Brain (organoid and tissue), 16 donors: ENCODE measurements at places on chromosomes 1 and 21. TPM values are rescaled to one million over a fixed set of nuclear protein-coding genes. Genes with fewer than 3 reads are reported as not detected.

DNA sequence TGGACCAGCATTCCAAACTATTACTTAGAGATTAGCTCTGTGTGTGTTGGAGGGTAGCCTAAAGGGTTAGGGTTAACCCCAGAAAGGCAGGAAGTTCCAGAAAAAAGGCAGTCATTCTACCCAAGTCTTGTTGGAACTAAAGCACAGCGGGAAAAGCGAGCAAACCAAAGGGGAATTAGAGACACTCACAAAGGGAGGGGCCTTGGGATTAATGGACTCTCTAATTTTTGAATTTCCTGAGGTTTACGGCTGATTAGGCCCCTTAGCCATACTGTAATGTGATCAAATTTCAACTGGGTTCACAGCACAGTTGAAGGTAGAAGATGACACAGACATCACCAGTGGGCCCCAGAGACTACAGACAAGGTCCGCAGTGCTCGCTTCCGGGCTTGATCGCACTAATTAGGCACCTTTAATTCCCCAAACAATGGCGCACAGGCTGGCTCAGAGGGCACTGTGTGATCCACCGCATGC lies 28.3 kb downstream of the CAPZB start:
- no peak for DNase-seq

Gene ASAP3
- polyA plus RNA-seq: 7.9 TPM

DNA sequence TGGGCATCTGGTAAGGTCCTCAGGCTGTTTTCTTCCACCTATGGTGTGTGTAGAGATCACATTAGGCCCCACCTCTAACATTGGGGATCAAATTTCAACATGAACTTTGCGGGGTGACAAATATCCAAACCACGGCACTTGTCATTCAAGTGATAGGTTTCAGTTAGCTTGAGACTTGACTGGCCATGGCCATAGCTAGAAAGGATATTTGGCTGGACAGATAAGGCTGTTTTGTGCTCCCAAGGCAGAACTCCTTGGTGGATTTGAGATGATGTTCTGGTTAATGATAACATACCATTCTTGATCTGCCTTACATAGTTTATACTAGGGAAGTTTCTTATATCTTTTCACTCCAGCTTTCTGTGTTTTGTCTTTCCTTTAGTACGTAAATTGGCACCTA lies 48.5 kb downstream of the CELF3 start:
- no peak for DNase-seq

- DNase-seq: no peak
Observed at GRCh38 chr1:66397192-66397591, 136.8 kb upstream of the SGIP1 start.

DNA sequence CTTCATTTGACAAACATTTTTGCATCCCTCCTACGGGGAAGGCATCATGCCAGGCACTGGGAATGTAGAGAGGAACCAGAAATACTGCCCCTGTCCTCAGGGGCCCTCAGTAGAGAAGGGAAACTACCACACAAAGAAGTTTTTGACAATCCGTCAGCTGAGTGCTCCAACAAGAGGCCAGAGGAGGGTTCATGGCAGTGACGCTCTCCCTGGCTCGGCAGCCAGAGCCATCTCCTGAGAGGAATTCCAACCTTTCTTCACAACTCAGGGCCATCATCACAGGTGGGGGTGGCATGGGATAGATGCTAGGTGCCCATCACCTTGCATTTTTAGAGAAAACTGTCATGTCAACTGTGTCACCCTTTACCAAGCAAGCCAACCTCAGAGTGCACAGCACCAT lies 154.1 kb downstream of the HIVEP3 start:
- DNase-seq: no peak

DNA sequence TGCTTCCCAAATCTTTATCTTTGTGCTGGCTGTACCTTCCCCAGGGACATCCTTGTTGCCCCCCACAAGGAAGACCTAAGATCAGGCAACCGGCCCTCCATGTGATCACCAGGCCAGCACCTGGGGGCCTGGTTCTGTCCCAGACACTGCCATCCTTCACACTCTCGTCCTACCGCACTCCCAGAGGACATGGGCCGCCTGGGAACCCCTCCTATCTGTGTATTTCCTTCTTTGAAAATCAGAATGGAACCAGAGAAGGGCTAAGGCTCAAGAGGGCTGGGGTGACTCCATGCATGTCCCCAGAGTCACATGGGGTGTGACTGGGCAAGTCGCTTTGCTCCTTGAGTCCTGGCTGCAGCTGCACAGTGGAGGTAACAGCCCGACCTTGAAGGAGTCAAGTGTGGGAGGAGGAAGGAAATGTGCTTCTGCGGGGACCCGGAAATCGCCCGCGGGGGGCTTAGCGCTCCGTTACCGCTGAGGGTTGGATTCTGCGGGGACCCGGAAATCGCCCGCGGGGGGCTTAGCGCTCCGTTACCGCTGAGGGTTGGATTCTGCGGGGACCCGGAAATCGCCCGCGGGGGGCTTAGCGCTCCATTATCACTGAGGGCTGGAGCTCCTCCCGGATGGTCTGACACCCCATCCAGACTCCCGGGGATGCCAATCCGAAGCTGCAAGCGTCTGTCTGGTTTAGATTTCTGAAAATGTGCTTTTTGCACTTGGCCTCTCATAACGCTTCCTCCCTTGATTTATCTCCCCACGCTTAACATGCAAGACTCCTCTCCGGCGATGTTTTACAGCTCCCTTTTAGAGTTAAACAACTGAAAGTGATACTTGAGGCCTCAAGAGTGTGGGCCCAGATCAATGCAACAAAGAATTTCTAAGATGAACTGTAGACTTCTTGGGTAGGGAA lies 278.9 kb downstream of the NPHP4 start:
- DNase-seq: no peak

Gene BCL2L15
- not detected for polyA plus RNA-seq

- no peak for DNase-seq
Observed at GRCh38 chr1:185480545-185480944, 163.5 kb upstream of the IVNS1ABP start.

DNA sequence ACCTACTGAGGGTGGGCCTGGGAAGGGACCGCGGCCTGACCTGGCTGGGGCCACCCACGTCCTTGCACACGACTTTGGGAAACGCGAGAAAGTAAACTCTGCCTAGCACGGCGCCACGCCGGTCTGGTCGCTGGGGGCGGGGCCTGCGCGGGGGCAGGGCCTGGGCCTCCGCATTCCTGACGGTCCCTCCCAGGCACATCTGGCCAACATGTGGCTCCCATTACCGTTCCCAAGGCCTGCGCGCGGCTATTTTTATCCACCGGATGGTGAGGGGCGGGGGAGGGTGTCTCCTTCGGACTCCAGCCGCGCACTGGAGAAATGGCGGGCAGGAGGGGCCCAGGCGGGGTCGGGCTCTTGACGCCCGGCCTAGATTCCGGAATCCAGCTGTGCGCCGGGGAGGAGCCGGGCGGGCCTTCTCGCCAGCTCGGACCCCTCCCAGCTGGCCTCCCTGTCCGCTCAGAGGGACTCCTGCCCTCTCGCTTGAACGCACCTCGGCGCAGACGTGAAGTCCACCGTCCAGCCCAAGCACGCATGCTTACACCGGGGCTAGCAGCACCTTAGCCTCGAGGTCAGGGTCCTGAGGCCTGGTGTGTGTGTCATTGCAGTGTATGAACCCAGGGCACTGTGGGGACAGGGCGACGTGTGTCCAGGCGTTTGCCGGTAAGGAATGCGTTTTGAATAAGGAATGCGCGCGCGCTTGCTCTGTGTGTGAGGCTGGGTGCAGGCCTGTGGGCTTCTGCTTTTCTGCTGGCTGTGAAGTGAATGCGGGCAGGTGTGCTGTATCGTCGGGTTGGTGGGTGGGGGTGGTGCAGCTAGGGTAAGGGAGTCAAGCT lies 2.1 kb downstream of the EVA1B start:
- peak; percentile 27 for DNase-seq

DNA sequence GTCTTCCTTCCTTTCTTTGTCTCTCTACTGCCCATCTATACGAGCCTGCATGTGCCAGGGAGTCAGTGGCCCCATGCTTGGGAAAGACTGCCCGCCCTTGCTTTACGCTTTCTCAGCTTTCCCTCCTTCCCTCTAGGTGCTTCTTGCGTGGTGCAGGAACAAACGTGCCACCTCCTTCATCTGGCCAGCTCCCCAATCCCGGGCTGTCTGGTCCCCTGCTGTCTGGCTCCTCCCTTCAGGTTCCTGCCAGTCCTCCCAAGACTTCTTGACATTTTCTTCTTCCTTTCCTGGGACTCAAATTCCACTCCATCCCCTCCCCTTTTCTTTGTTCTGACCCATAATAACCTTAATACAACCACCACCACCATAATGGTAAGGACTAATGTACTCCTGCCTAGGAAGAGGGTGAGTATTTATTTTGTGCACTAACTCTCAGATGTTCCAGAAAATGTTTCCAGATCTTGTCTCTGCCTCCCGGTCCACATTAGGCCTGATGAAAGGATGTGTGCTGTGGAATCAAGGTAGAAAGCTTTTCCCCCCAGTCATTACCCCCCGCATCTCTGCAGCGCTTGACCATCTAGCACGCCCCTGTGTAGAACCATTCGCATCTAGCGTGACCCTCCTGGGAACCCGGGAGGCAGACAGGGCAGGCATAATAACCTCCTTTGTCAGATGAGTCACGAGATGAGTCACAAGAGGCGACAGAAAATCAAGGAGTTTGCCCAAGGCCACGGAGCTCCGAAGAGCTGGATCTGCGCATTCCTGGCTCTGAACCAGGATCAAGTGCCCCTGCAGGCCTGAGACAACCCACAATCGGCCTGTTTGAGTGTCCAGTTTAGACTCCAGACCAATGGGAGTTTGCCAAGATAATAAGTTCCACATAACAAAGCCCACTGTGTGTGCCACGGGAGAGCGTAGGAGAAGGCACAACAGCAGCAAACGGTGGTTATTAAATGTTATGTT lies 60.1 kb upstream of the NEK2 start:
- no peak for DNase-seq

Gene LHX8
- not detected for polyA plus RNA-seq

DNA sequence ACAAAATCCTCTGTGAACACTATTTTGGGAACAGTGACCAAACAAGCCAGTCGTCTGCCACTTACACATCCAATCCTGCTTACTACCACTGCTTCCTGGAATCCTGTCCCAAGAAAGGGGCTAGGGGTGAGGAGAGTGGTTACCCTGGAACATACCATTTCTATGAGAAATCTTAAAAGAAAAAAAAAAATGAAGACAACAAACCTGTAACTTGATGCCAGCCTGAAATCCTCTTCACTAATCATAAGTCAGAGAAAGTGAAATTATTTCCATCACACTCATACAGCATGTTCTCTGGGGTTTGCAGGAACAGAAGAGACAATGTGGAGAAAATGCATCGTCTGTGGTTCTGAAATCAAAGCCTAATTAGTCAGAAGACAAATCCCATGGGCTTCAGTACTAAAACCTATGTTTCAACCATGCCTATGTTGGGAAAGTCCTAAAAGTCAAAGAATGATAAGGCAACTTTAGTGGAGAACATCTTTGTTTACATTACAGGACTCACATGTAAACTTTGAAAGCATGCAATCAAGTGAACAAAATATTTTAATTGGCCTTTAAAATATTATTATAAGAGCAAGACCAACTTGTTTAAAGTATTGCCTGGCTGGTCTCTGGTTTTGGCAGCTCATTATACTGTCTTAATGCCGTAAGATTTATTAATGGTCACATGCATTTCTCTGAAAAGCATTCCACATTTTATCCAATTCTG lies 220.7 kb downstream of the LTN1 start:
- DNase-seq: no peak

DNA sequence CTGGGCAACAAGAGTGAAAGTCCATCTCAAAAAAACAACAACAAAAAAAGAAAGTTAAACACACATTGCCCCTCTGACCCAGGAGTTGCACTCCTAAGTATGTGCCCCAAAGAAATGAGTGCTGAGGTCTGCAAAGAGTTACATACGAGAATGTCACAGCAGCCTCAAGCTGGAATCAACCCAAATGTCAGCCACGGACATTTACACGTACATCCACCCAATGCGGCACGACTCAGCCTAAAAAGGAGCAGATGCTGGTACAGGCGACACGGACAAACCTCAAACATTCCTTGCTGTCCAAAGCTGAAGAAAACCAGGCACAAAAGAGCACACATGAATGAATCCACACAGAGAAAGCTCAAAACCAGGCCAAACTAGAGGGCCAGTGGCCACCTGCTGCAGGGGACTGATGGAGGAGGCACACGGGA lies 46.8 kb upstream of the ECE1 start:
- DNase-seq: no peak

GRCh38 chr1:62621907-62622306 lies 24.6 kb downstream of the ANGPTL3 start:
- DNase-seq: no peak

Gene STRIP1
- polyA plus RNA-seq: 27.8 TPM

GRCh38 chr1:160978510-160978927 lies 23.9 kb upstream of the ITLN2 start:
- DNase-seq: no peak

Gene EPHX1
- polyA plus RNA-seq: 238 TPM

Gene HEYL
- polyA plus RNA-seq: 10.7 TPM

DNA sequence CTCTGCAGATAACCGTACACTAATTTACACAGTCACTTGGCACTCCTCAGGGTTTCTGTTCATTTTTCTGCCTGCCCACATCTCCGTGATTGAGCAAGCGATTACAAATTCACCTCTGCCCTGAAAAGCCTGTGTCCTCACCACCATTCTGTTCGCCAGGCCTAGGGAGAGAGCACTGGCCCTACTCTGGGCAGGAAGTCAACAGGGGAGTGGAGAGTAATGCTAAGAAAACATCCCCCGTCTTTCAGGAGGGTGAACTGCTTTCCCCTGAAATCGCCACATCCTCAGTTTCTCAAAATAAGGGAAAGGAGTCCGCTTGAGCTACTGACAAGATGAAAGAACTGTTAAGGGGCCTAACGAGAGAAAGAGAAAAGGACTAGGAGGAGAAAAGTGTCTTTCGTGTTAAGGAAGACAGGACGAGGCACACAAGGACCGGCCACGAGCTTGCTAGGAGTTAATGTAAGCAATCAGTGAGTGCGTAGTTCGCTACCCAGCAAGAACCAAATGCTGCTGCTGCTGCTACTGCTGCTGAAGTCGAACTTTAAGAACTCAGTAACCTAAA lies 632 bp downstream of the PEX19 start:
- no peak for DNase-seq

Gene C1orf210
- 1.7 TPM for polyA plus RNA-seq

Gene LY9
- polyA plus RNA-seq: 0.15 TPM

GRCh38 chr1:203706444-203706843 lies 58.5 kb upstream of the LAX1 start:
- DNase-seq: no peak

GRCh38 chr1:204151552-204152309 lies at the start of gene ETNK2:
Gene ETNK2 (minus strand): TSS chr1:204152044. CDS start chr1:204151852, 192 bp downstream.
- DNase-seq: peak; percentile 59

Gene FCRL5
- not detected for polyA plus RNA-seq

GRCh38 chr1:213231795-213232231 lies 180.8 kb downstream of the RPS6KC1 start:
- peak; percentile 85 for DNase-seq

DNA sequence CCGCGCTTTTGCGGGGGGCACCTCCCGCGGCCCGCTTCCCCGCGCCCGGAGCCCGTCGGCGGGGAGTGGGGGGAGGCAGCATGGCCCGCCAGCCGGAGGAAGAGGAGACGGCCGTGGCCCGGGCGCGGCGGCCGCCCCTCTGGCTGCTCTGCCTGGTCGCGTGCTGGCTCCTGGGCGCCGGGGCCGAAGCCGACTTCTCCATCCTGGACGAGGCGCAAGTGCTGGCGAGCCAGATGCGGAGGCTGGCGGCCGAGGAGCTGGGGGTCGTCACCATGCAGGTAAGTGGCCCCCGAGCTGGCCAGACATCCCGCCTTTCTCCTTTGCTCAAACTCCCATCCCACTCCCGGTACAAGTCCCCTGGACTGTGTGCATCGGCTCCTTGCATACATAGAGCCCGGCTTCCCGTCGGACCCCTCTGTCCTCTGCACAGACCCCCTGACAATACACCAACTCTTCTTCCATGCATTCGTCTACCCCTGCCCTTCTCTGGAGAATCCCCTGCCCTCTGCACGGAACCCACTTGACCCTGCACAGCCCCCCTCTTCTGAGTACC lies 812 bp downstream of the CACHD1 start:
- peak; percentile 29 for DNase-seq

GRCh38 chr1:220692436-220693228 lies 2.5 kb downstream of the C1orf115 start:
- no peak for DNase-seq
